ENCODE measurements at places on chromosomes 2 and 18.

DNA sequence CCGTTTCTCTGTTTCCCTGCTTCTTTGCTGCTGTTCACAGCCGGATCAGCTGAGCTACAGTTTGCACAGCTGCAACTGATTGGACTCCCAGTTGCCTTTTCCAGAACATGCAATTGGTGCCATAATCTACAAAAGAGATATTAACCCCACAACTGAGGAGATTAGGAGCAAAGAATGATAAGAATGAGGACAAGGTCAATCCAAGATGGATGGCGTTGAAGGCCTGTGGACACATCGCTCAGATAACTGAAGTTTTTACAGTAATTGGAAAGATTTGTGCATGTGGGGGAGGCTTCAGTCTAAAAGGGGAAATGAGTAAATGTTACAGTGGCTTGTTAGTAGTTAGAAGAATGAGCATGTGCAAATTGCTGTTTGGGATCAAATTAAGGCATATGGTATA, 263.2 kb downstream of the TGIF1 start:
- H3K4me3 ChIP-seq, result no peak overlapping the region
- H3K27ac ChIP-seq, result no peak overlapping the region
- H3K4me1 ChIP-seq, result peaks cover 15% of the 10 kb centered on the region
- H3K36me3 ChIP-seq, result no peaks in the 10 kb centered on the region
- H3K27me3 ChIP-seq, result peaks cover 33% of the 10 kb centered on the region
- DNase-seq, result no peak

DNA sequence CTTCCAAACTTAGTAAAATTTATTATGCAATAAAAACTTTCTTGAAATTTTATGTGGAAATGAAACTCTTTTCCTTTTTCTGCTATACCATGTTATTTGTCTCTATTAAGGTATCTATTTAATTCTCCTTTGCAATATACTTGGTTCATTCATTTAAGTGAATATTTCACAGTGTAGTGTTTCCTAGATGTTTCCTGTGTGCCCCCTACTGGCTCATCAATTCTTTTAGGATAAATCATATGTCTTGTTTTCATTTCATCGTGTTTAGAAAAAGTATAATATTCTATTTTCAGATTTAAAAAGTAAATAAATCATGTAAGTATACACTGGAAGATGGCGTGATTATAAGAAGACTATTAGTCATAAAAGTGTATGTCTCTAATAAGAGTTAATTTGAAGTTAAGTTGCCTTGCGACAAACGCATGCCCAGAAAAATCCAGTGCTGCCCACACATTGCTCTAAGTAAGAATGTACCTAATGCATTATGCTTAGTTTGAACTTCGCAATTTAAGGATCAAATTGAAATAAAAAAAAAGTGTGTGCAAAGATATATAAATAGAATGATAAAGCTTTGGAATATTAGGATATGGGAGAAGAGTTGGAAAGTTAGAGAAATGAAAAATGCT, 525.4 kb downstream of the KCNJ3 start:
- DNase-seq, result no peak
- H3K27ac ChIP-seq, result no peak overlapping the region
- no peak overlapping the region for H3K4me3 ChIP-seq
- H3K4me1 ChIP-seq, result no peaks in the 10 kb centered on the region

GRCh38 chr2:199119796-199120195, 337.9 kb downstream of the SATB2 start:
- no peaks in the 10 kb centered on the region for H3K36me3 ChIP-seq
- H3K4me1 ChIP-seq, result no peaks in the 10 kb centered on the region
- no peak for DNase-seq
- no peaks in the 10 kb centered on the region for H3K27me3 ChIP-seq

GRCh38 chr18:68436485-68436884, 278.4 kb downstream of the TMX3 start:
- peaks cover 4% of the 10 kb centered on the region for H3K27me3 ChIP-seq
- H3K36me3 ChIP-seq, result no peaks in the 10 kb centered on the region
- no peak overlapping the region for H3K27ac ChIP-seq

GRCh38 chr2:131492418-131493198, 411 bp upstream of the MZT2A start:
- H3K27me3 ChIP-seq, result no peaks in the 10 kb centered on the region
- H3K4me3 ChIP-seq, result peak overlapping the region; percentile 86
- peak overlapping the region; percentile 85 for H3K27ac ChIP-seq
- peak; percentile 95 for DNase-seq
- peaks cover 43% of the 10 kb centered on the region for H3K4me1 ChIP-seq
- peaks cover 25% of the 10 kb centered on the region for H3K36me3 ChIP-seq

DNA sequence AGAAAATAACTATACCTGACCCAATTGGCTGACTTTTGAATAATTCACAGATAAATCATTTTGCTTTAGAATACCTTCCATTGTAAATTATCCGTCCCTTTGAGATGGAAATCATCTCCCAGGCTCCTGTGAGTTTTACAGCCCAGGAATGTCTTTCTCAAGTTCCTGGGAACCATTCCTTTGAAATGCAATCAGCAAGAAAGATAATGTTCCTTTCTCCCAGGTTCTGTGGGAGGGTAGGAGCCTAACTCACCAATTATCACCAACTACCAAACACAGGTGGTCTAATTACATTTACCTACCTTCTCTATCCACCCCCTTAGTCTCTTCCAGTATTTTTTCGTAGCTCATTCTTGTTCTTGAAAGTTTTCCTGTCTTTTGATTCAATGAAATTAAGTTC, 1016.0 kb downstream of the SOCS6 start:
- no peak overlapping the region for H3K27ac ChIP-seq
- no peaks in the 10 kb centered on the region for H3K27me3 ChIP-seq
- no peak overlapping the region for H3K4me3 ChIP-seq
- no peak for DNase-seq
- H3K36me3 ChIP-seq, result no peaks in the 10 kb centered on the region

GRCh38 chr2:19796035-19796695, 105.6 kb downstream of the TTC32 start:
- H3K27ac ChIP-seq, result no peak overlapping the region
- no peaks in the 10 kb centered on the region for H3K27me3 ChIP-seq
- H3K4me1 ChIP-seq, result no peaks in the 10 kb centered on the region
- no peaks in the 10 kb centered on the region for H3K36me3 ChIP-seq

- H3K4me3 ChIP-seq, result no peak overlapping the region
- H3K36me3 ChIP-seq, result no peaks in the 10 kb centered on the region
Measured at GRCh38 chr2:120647487-120647886, 88.2 kb upstream of the GLI2 start.

DNA sequence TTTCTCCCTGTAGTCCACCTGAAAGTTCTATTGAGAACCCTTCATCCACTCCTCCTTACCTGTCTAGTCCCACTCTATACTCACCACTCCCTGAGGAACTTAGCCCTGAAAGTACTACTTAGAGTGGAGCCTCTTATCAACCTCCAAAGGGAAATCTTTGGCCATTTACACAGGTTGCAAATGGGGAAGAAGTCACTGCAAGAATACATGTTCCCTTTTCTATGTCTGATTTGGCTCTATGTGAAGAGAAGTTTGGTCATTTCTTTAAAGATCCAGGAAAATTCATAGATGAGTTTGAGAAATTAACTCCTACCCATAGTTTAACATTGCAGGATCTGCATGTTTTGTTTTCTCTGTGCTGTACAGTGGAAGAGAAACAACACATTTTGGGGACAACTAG, 22.9 kb upstream of the MGAT4A start:
- H3K4me3 ChIP-seq, result no peak overlapping the region
- H3K4me1 ChIP-seq, result peaks cover 24% of the 10 kb centered on the region
- H3K27me3 ChIP-seq, result no peaks in the 10 kb centered on the region
- no peaks in the 10 kb centered on the region for H3K36me3 ChIP-seq

DNA sequence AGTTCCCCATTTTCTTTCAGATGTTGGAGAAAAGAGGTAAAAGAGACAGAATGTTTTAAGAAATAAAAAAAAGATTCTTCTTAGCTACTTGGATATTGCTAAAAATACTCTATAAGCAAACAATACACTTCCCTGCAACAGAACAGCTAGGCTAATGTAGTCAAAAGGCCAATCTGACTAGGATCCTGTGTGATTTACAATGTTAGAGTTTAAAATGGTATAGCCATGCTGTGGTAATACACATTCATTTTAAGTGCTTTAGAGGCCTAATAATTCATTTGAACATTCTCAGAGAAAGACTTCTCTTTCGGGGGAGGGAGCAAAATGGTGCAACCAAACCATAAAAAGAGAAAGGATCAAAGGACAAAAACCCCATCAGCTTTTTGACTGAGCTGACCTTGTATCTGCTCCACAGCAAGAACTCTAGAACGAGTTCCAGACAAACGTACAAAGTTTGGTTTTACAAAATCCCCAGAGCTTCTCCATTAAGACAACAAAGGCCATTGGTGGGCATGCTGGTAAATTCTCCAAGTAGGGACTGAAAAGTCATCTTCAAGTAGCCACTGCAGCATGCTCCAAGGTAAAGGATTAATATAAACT, 200.2 kb downstream of the STK39 start:
- DNase-seq, result no peak
- H3K36me3 ChIP-seq, result peaks cover 11% of the 10 kb centered on the region
- H3K27ac ChIP-seq, result no peak overlapping the region
- peaks cover 2% of the 10 kb centered on the region for H3K4me1 ChIP-seq
- no peak overlapping the region for H3K4me3 ChIP-seq
- no peaks in the 10 kb centered on the region for H3K27me3 ChIP-seq

GRCh38 chr2:109428281-109428680, 185.5 kb downstream of the SEPTIN10 start:
- H3K27ac ChIP-seq, result no peak overlapping the region
- peaks cover 2% of the 10 kb centered on the region for H3K36me3 ChIP-seq
- H3K4me3 ChIP-seq, result no peak overlapping the region
- no peaks in the 10 kb centered on the region for H3K4me1 ChIP-seq
- DNase-seq, result no peak
- no peaks in the 10 kb centered on the region for H3K27me3 ChIP-seq

- H3K27ac ChIP-seq, result no peak overlapping the region
- no peak overlapping the region for H3K4me3 ChIP-seq
- H3K36me3 ChIP-seq, result peaks cover 4% of the 10 kb centered on the region
- H3K27me3 ChIP-seq, result no peaks in the 10 kb centered on the region
- DNase-seq, result no peak
- peaks cover 58% of the 10 kb centered on the region for H3K4me1 ChIP-seq
Measured at GRCh38 chr2:143426296-143426695, 297.1 kb downstream of the ARHGAP15 start.

GRCh38 chr2:219029829-219030165, 11.5 kb downstream of the CFAP65 start:
- H3K36me3 ChIP-seq, result no peaks in the 10 kb centered on the region
- H3K4me1 ChIP-seq, result no peaks in the 10 kb centered on the region
- DNase-seq, result peak; percentile 83
- H3K4me3 ChIP-seq, result no peak overlapping the region
- H3K27me3 ChIP-seq, result peaks cover 18% of the 10 kb centered on the region

DNA sequence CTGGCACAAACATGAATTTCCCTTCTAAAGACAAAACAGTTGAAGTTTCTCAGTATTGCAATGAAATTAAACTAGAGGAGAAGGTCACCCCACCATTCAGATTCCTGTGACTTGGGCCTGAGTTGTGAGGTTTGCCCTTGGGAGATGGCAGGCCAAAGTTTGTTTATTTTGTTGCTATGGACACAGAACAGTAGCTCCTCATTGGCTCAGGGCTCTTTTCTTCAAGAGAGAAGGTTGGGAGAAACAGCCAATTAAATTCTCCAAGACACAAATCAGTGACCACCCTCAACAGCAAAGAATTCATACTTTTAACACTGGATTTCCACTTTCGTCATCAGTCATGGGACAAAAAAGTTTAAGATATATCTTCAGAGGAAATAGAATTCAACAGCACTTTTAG, at the start of gene FLACC1:
Gene FLACC1 (minus strand): TSS at position 125 of the 400 bp plus-strand sequence. CDS start 5,941 bp downstream, outside the sequence.
- H3K36me3 ChIP-seq, result peaks cover 6% of the 10 kb centered on the region
- no peak within 1 kb of the TSS for H3K4me3 ChIP-seq
- no peak within 1 kb of the TSS for H3K27ac ChIP-seq
- no peak for DNase-seq

Data from activated naive CD4-positive, alpha-beta T cell treated with anti-CD3 and anti-CD28 coated beads for 36 hours (primary cell).